ENCODE measurements at places on chromosomes 4 and X. TPM values are rescaled to one million over a fixed set of nuclear protein-coding genes. Genes with fewer than 3 reads are reported as not detected.

DNA sequence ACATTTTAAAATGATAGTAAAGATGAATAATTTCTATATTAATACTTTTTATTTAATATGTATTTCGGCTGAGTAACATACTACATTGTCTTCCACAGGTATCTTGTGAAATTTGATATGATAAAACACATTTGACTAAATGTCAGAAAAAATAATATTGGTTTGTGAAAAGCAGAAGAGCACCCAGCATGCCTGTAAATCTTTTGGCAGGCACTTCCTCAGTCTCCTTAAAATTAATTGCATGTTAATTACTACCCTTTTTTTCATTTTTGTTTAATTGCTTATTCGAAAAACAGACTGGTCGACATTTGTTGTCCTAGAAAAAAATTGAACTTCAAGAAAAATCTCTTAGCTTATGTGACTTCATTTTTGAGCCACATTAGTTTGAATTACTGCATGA, 40.6 kb downstream of the CLCN3 start:
- no peak for DNase-seq

The ZNF81 gene
- 6.7 TPM for total RNA-seq

DNA sequence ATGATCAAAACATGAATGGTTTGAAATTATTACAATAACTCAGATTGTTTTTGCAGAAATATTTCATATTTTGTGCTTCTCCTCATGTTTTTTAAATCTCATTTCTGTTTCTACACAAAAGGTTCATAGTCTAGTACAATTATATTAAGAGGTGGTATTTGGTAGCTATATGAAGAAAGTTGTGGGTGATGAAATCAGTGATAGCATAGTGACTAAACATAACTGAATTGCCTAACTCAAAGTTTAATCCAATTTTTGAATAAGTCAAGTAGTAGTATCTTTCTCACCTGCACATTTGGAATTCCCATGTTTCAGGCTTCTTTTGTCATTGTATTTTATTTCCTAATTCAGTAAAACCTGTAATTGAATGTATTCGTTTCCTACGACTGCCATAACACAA, 648.7 kb downstream of the GRID2 start:
- DNase-seq = no peak

DNA sequence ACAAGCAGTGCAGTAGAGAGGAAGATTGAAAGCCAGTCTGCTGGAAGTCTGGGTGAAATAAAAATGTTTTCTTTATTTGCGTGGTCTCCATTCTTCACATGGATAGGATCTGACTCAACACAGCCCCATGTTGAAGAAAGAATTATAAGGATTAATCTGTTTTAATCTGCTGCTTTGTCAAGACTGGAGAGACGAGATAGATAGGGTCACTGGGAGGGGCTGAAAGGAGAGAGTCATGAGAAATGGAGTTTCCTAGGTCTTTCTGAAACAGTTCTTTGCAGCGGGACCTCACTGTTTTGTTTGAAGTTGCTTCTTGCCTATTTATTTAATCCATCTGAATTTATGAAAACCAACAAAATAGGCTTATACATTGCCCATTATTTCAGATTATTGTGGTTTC, 32.4 kb upstream of the RHOH start:
- DNase-seq = no peak

The AWAT2 gene
- total RNA-seq = 1.2 TPM

The KLKB1 gene
- 0.34 TPM for total RNA-seq

The FAM47A gene
- total RNA-seq = not detected

DNA sequence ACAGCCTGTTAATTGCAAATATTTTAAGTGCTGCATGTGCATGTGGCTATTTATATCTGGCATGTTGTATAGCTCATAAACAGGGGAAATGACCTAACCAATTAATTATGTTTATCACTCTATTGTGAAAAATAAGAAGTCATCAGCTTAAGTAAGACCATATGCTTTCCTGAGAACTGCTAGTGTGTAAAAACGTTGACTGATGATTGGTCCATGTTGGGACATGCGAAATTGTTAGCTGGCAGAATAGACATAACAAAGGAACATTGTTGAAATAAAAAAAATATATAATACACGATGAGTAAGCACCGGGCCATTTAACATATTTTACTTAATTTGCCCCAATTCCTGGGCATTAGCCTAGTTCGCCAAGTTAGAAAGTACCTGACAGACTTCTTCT, 207.5 kb downstream of the ANK2 start:
- DNase-seq = no peak

The CCDC158 gene
- total RNA-seq = not detected

DNA sequence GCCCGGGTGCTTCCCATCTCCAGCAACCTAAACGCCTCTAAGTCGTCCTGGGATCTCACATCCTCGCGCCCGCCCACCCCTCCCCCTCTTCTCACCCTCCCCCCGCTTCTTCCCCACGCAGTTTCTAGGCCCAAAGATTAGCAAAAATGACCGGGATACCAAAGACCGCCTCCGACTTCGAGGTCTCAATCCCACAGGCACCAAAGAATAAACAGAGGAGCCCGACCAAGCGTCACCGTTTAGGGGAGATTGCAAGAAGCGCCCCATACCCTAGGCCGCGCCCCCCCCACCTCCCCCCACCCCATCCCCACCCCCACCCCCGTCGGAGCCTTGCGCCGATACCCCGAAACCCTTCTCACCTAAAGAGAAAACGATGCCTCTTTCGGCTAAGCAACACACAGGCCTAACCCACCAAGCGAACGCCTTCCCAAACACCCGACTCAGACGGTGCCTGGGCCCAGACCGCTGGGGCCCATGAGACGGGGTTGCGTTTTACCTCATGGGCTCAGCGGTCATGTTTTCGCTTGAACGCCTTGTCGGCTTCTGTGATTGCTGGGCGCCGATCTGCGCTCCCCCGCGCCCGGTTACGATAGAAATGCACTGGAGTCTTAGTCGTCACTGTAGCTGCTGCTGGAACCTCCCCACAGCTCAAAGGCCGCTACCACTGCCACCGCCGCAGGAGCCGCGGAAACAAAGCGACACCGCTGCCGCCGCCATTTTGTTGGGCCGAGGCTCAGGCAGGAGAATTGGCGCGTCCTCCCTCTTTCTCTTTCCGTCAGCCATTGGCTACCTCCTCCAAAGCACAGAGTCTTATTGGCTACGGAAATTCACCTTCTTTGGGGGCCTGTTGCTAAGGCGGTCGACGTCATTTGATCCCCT, at the start of gene ATRX:
Gene ATRX (minus strand): TSS at position 731 of the 879 bp plus-strand sequence. CDS start 215 bp downstream, at position 516.
- DNase-seq = peak; percentile 84

The LIMCH1 gene
- total RNA-seq = 44.5 TPM

DNA sequence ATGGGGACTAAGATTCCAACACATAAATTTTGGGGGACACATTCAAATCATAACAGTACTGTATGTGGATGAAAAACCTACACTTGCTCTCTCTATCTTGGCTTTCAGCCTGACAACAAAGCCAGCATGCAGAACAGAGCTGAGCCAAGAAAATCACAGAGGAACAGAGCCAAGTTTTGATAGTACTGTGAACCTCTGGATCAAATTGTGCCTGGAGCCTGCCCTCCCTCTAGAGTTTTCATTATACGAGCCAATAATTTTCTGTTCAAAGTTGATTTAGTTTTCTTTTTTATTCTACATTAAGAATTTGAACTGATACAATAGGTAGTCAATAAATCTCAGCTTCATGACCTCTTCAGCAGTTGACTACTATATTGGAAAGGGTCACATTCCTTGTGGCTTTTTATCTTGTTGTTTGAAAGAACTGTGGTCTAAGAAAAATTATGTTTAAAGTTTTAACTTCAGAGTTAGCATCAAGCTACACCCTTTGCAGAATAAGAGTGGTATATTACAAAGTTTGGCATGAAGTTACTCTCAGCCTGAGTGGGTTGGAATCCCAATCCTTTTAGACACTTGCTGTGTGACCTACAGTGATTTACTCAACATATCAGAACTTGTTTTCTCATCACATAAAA, 31.1 kb downstream of the GRID2 start:
- no peak for DNase-seq

GRCh38 chrX:38192007-38192810, 28.5 kb downstream of the SRPX start:
- peak; percentile 57 for DNase-seq

DNA sequence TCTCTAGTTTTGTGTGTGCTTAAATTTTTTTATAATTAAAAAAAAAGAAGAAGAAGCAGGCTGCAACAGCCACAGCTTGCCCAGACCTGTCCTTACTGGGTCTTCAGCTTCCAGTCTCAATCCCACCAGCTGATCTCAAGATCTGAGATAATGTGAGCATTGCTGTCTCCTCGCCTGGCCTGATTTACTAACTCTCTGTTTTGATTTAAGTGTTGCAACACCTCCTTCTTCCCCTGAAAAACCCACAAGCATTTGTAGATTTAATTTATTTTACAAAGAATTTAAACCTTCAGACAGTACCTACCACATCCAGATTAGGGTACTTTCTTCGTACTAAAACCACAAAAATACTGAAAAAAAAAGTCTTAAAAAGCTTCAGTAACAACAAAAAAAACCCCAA, 38.0 kb downstream of the FAM241A start:
- DNase-seq = no peak

GRCh38 chr4:101596781-101597552, 193.6 kb upstream of the BANK1 start:
- peak; percentile 5 for DNase-seq

DNA sequence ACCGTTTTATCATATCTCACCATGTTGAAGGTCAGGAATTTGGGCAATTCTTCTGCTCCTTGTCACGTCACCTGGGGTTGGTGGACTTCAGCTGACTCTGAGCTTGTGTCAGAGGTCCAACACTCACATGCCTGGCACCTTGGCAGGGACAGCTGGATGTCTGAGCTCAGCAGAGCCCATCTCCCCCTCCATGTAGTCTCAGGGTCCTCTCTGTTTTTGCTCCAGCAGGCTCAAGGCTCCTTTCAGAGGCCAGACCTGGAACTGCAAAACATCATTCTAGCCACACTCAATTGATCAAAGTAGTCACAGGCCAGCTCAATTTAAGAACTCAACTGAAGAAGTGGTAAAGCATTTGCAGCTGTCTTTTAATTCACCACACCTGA, 45.4 kb downstream of the EDNRA start:
- DNase-seq = no peak

DNA sequence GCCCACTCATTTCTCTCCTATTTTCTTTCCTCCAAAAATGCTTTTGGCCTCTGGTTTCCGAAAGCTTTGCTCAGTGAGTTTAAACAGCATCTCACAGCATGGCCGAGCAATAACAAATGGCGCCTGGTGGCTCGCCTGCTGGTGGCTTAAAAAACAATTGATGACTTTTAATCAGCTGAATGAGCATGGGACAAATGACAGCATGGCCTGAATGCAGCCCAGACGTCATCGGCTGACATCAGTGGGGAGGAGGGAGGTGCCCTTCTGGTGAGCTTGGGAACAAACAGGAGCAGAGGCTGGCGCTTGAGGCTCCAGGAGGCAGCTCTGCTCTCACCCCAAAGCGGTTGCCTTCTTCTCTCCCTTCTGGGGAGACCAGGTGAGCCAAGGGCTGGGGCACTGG, 286.4 kb downstream of the BCOR start:
- no peak for DNase-seq

DNA sequence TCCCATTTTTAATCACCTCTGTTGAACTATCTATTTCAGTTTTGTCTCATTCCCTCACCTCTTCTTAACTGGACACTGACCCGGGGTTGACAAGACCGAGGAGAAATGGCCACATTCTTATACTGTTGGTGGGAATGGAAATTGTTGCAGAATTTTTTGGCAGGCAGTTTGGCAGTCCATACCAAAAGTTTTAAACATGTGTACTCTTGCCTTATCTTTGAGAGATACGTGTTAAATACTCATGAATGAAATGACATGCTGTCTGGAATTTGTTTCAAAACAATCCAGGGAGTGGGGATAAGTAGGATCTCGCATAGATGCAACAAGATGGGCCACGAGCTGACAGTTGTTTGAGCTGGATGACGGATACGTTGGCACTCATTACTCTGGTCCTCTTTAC, 12.1 kb downstream of the FGFBP1 start:
- DNase-seq = no peak

GRCh38 chrX:19198473-19198872, 76.2 kb upstream of the ADGRG2 start:
- no peak for DNase-seq

DNA sequence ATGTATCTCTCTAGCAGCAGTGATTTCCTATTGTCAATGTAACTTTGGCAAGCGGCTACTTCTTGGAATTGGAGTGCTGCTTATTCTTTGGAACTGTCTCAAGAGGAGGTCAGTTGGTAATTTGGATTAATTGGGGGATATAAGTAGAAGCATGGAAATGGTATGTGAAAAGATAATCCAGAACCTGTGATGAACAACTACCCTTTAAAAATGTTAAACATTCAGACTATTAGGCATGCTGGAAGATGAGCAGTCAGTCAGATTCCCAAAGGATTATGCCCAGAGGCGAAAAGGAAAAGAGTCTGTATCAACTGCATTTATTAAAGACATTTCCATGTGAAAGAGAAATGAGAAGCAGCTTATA, 62.5 kb downstream of the SEC24D start:
- no peak for DNase-seq

DNA sequence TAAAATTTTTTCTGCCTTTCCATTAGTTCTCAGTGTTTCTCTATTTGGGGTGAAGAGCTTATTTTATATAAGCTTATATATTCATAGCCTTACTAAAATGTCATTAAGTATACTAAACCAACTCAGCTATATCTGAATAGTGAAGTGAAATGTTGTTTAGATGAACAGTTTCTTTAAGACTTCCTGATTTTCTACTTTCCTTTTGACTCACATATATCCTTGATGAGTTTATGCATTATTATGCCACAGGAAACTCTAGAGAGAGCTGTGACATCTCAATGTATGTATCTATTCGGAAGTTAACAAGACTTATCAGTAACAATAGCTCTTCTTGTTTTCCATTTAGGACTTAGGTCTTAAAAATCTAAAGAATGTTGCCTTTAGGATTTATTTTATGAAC, 1491.8 kb upstream of the IGFBP7 start:
- no peak for DNase-seq

The XPNPEP2 gene
- total RNA-seq = not detected

The NALF2 gene
- 0.05 TPM for total RNA-seq

The ERAS gene
- not detected for total RNA-seq

GRCh38 chr4:107404591-107405300, 315.3 kb downstream of the PAPSS1 start:
- DNase-seq = no peak

The RHOH gene
- total RNA-seq = 0.65 TPM

The SMR3B gene
- total RNA-seq = not detected

DNA sequence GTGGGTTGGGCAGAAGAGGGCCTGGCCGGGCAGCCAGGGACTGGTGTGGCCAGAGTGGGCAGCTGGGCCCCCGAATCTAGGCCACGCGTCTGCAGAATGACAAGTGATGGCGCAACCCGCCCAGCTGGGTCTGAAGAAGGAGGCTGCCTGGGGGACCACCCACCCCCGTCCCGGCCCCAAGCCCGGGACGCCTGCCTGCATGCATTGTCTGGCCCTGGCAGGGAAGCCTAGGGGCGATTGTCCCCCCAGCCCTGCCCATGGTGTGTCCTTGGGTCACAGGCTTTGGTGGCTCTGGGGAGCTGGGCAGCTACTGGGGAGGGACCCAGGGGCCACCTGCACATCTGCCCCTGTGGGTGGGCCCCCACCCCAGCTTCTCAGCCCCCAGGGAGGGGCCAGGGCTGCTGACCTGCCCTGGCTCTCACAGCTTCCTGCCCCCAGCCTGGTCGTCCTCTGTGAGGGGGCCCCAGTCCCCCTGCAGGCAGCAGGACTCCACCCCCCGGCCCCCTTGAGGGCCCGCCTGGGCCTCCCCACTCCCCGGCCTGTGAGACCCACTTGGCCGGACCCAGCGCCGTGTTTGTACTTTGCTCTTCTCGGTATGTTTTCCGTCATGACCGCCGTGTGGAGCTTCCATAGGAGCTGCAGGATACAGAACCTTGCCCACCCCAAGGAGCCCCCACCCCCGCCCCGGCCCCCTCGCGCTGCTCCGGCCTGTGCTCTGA, 4.9 kb downstream of the FGFR3 start:
- DNase-seq = no peak
